ENCODE measurements at places on chromosomes 3 and 15.
A peak's percentile ranks its signal among the peaks of the same experiment; 100 is the strongest.

- DNase-seq: peak; percentile 78
These were observed at the start of gene CSK for GRCh38 chr15:74781431-74782258. TSS of gene CSK (plus strand) at chr15:74782080. CDS start at chr15:74798298, 16,218 bp downstream.

DNA sequence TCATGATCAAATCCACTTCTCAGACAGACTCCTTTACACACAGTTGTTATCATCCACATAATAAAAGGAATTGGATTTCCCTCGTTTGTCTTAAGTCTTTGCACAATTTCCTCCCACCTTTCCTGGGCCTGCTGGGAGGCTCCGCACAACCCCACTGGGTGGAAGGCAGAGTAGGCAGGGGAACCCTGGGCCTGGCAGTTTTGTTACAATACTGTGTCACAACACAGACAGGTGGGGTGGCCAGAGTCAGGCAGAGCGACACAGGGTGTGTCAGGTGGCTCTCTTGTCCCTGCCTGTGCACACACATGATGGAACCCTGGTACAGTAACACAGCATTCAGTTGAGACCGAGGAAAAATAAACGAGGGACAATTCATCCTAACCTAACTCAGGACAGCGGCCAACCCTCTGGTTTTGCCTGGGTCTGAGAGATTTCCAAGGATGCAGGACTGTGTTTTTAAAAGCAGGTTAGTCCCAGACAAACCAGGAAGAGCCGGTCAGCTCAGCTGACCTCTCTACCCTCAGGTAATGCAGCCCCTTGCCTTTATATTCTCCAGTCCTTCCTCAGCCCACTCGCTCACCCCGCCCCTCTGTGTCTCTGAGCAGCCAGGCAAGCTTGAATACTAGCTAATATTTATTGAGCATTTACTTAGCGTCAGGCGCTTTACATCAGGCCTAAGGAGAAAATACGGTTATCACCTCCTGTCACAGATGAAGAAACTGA, 8.8 kb upstream of the FAM174B start:
- DNase-seq: no peak

GRCh38 chr3:151800431-151800830, 13.5 kb upstream of the AADAC start:
- DNase-seq: no peak

GRCh38 chr15:60226924-60227323, 170.9 kb downstream of the ANXA2 start:
- no peak for DNase-seq

- no peak for DNase-seq
These were observed 67.5 kb downstream of the CHST2 start for GRCh38 chr3:143187111-143187510.

- peak; percentile 23 for DNase-seq
These were observed 61.7 kb downstream of the TAMM41 start for GRCh38 chr3:11784971-11785377.

DNA sequence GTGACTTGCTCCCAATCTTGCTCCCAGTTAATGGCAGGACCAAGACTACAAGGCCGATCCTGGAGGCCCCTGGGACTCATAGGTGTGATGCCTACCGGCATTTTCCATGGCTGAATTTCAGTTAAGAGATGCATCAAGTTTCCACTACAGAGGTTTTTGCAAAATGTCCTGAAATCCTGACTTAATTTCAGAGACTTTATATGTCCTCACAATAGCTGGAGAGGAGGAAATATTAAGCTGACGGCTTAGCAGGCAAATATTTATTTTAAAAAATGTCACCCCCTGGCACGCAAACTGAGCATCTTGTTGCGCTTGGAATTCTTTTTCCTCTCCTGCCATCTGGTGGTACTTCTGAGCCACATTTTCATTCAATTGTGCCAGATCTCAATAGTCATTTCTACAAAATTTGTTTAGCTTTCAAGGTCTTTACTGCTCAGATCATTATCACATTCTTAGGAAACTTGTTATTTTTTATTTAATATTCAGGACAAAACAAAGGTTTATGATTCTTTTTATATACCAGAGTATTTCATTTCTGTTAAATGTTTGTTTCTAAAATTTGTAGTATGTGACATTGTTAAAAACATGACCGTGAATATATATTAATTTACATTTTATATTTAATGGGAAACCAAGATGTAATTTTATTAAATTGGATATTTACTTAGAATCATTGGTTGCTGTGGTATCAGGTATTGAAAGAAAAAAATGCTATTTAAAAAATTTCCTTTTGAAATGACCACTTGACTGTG, 189.2 kb upstream of the THRB start:
- no peak for DNase-seq

DNA sequence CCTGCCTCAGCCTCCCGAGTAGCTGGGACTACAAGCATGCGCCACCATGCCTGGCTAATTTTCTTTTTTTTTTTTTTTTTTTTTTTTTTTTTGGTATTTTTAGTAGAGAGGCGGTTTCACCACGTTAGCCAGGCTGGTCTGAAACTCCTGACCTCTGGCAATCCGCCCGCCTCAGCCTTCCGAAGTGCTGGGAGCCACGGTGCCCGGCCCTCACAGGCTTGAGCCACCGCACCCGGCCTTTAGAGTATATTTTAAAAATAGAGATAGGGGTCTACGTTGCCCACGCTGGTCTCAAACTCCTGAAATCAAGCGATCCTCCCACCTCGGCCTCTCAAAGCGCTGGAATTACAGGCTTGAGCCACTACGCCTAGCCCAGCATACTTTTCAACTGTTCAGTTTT, 93.4 kb upstream of the CHD2 start:
- DNase-seq: no peak

- DNase-seq: no peak
These were observed 34.6 kb downstream of the ZNF589 start for GRCh38 chr3:48275287-48276027.

GRCh38 chr15:63490345-63491034, 13.9 kb upstream of the USP3 start:
- no peak for DNase-seq

GRCh38 chr15:35061825-35062737, 23.0 kb downstream of the NANOGP8 start:
- DNase-seq: no peak

DNA sequence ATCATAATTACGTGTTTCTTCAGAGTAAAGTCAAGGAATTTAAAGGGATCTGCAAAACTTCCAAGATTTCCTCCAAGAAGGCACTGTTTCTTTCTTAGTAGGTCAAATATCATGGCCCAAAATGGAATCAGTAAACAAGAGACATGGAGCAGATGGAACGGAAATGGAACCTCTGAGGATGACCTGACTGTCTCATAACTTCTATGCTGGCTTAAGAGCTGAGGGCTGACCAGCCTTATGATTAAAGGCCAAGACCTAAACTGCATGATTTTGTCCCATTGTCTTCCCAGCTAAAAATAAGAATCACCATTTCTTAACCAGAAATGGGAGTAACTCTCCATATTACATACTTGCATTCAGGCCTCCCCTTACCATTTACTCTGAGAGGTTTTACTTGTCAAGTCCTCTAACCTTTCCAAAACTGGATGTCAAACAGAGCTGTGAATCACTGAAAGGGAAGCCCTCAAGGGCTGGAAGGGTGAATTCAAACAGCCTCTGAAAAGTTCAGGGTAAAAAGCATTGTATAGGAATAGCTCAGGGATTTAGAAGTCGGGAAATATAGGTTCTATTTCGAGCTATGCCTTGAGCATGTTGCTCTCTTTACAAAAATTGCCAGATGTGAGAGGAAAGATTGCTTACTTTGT, 103.7 kb downstream of the MEIS2 start:
- DNase-seq: no peak

Data from CD4-positive, alpha-beta T cell treated with Interleukin-6 at 100 ng/mL for 8 hours (primary cell).